Stimulated activated naive B cell treated with anti-CD40 and anti-IgM and Interleukin-4, amounts not matched to agents 10 μg/mL and 1 μg/mL and 100 μg/mL, for 72 hours (primary cell): ENCODE measurements at places on chromosomes 13 and 19.

DNA sequence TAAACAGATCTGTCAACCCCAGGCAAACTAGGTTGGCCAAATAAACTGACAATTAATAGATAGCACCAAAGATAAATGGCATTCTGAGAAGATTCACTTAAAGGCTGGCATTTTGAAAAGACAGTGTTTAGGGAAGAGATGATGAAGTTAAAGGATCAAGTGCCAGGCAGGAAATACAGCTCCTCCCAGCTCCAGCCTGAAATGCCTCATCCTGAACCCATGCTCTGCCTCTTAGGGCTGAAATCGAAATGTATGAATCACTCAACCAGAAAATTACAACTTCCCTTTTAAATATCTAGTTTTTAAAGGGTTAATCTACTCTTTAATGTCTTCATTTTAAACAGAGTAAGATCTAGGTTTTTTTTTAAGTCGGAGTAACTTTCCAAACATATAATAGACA, 171.2 kb upstream of the UBL3 start:
- DNase-seq = no peak
- peaks cover 8% of the 10 kb centered on the region for H3K27me3 ChIP-seq
- no peaks in the 10 kb centered on the region for H3K36me3 ChIP-seq
- H3K4me1 ChIP-seq = no peaks in the 10 kb centered on the region
- no peak overlapping the region for H3K4me3 ChIP-seq

- H3K4me1 ChIP-seq = peaks cover 88% of the 10 kb centered on the region
- H3K36me3 ChIP-seq = peaks cover 63% of the 10 kb centered on the region
- H3K4me3 ChIP-seq = peak overlapping the region; percentile 99
- H3K27me3 ChIP-seq = no peaks in the 10 kb centered on the region
- H3K27ac ChIP-seq = peak overlapping the region; percentile 99
- DNase-seq = peak; percentile 81
Observed at GRCh38 chr19:48965806-48966540, 864 bp downstream of the FTL start.

GRCh38 chr19:47215581-47215980, 15.4 kb downstream of the BBC3 start:
- H3K4me1 ChIP-seq = peaks cover 5% of the 10 kb centered on the region
- no peak overlapping the region for H3K27ac ChIP-seq
- H3K27me3 ChIP-seq = no peaks in the 10 kb centered on the region
- H3K36me3 ChIP-seq = peaks cover 4% of the 10 kb centered on the region
- H3K4me3 ChIP-seq = no peak overlapping the region

DNA sequence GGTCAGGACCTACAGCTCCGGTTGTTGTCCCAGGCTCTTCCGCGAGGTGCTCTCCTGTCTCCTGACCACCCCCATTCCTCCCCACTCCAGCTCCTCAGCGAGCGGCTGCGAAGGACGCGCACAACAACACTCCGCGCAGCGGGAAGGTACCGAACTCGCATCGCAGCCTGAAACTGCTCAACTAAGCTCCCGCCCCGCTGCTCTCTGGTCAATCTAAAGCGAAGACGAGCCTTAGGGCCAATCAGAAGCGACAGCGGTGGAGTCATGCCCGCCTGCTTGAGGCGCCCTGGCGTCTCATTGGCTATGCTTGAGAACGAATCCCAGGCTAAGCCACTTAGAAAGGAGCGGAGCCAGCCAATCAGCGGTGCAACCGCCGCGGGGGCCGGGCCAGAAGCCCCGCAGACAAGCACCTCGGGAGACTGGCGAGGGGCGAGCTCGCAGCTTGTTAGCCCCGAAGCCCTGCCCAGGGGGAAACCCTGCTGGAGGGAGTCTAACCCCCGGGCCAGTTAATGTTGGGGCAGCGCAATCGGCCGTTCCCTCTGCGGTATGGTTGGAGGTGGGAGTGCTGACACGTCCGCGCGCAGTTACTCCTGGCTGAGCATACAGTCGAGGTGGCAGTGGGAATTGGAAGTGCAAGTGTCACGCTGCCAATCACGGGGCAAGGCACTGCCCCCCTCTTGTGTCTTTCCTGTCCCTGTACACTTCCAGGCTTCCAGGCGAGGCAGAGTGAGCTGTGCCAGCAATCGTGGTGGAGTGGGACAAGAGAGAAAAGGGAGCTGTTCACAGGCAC, 1.9 kb upstream of the ZBTB32 start:
- peaks cover 3% of the 10 kb centered on the region for H3K36me3 ChIP-seq
- H3K4me3 ChIP-seq = peak overlapping the region; percentile 93
- peaks cover 8% of the 10 kb centered on the region for H3K4me1 ChIP-seq

DNA sequence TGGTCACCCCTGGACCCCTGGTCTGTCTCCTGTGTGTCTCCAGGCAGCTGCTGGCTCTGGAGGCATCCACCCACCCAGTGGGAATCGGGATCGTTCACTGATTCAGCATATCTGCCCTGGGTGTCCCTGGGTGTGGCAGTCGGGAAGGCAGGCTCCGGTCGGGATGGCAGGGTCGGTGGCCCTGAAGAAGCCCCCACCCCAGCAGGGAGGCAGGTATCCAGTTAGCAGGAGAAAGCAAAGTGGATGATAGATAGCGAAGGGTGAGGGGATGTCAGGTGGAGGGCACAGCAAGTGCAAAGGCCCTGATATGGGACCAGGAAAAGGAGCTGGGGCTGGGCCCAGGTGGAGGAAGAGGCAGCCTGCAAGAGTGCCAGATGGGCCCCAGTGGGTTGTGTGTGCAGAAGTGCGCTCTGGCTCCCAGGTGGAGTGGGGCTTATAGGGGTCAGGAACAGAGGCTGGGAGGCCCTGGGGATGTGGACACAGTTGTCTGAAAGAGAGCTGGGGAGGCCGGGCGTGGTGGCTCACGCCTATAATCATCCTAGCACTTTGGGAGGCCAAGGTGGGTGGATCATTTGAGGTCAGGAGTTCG, 2.3 kb downstream of the SSBP4 start:
- H3K27me3 ChIP-seq = peaks cover 22% of the 10 kb centered on the region
- H3K27ac ChIP-seq = no peak overlapping the region
- H3K36me3 ChIP-seq = no peaks in the 10 kb centered on the region
- peaks cover 56% of the 10 kb centered on the region for H3K4me1 ChIP-seq

DNA sequence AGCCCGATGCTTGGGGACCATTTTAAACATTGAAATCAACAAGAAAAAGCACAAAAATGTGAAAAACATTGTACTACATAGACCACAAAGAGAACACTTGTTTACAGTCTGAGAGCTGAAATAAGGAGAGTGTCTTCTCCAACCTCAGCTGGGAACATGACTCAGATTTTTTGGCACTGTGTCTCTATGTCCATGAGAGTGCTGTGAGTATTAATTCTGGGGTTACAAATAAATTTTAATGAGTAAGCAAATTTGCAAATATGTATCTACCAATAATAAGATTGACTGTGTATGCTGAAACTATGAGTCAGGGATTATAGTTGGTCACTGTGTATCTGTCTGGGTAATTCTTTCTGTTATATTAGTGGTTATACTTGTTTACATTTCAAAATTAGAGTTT, 174.0 kb downstream of the DCT start:
- H3K4me1 ChIP-seq = peaks cover 5% of the 10 kb centered on the region
- H3K27me3 ChIP-seq = no peaks in the 10 kb centered on the region
- no peaks in the 10 kb centered on the region for H3K36me3 ChIP-seq
- no peak overlapping the region for H3K4me3 ChIP-seq

DNA sequence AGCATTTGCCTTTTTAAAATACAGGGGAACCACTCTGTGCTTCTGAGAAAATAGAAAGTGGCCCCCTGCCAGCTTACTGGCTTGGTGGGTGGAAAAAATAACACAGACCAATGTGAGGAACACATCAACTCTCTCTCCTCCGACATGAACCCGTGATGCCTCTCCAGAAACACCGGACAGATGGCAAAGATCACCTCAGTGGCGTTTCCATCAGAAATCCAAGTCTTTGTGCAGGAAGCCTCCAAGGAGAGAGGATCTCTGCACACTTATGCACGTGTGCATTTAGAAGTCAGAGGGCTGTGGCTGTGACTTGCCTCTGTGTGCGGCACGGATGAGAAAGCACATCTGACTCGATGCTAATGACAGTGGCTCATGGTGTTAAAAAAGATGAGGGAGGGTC, 112.3 kb upstream of the KLF12 start:
- H3K27ac ChIP-seq = no peak overlapping the region
- peaks cover 28% of the 10 kb centered on the region for H3K27me3 ChIP-seq
- H3K36me3 ChIP-seq = no peaks in the 10 kb centered on the region
- no peaks in the 10 kb centered on the region for H3K4me1 ChIP-seq
- DNase-seq = no peak

GRCh38 chr19:17767559-17767958, 16.3 kb downstream of the FCHO1 start:
- H3K4me3 ChIP-seq = no peak overlapping the region
- no peaks in the 10 kb centered on the region for H3K27me3 ChIP-seq
- no peak overlapping the region for H3K27ac ChIP-seq
- peaks cover 18% of the 10 kb centered on the region for H3K4me1 ChIP-seq
- DNase-seq = no peak
- peaks cover 54% of the 10 kb centered on the region for H3K36me3 ChIP-seq

GRCh38 chr19:46296722-46297461, at the start of gene HIF3A:
TSS of gene HIF3A (plus strand) at chr19:46297042. CDS start at chr19:46297077, 35 bp downstream.
- H3K27ac ChIP-seq = no peak within 1 kb of the TSS
- H3K4me3 ChIP-seq = no peak within 1 kb of the TSS
- H3K36me3 ChIP-seq = no peaks in the 10 kb centered on the region
- peaks cover 45% of the 10 kb centered on the region for H3K27me3 ChIP-seq

GRCh38 chr19:48806518-48806817, 4.4 kb downstream of the BCAT2 start:
- H3K27me3 ChIP-seq = no peaks in the 10 kb centered on the region
- H3K4me1 ChIP-seq = peaks cover 27% of the 10 kb centered on the region
- no peak overlapping the region for H3K27ac ChIP-seq
- H3K36me3 ChIP-seq = peaks cover 13% of the 10 kb centered on the region

GRCh38 chr19:30880151-30880550, 469.1 kb downstream of the TSHZ3 start:
- no peaks in the 10 kb centered on the region for H3K36me3 ChIP-seq
- H3K27ac ChIP-seq = no peak overlapping the region
- H3K4me1 ChIP-seq = peaks cover 2% of the 10 kb centered on the region
- no peak overlapping the region for H3K4me3 ChIP-seq
- no peak for DNase-seq

DNA sequence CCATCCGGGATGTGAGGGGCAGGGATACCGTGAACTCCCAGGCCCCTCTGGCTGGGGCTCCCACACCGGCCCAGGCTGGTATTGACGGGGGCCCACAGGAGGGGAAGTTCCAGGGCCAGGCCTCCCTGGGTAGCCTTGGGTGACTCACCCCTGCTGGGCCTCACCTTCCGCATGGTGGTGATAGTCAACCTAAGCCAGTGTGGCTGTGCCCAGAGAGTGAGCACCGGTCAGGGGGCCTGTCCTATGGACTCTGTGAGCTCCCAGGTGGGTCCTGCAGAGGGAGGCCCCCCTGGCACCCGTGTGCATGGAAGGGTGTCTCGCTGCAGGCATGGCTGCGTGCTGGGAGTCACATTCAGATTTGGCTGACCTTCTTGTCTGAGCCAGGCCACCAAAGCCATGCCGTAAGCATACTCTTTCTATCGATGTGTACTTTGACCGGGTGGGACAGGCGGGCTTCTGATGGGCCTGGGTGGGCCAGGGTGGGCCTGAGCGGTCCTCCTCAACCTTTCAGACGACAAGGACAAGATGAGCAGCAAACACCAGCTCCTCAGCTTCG, 27.6 kb downstream of the DHX34 start:
- no peak overlapping the region for H3K4me3 ChIP-seq
- no peak for DNase-seq
- peaks cover 53% of the 10 kb centered on the region for H3K36me3 ChIP-seq
- H3K4me1 ChIP-seq = peaks cover 9% of the 10 kb centered on the region
- H3K27ac ChIP-seq = no peak overlapping the region
- no peaks in the 10 kb centered on the region for H3K27me3 ChIP-seq

- peaks cover 5% of the 10 kb centered on the region for H3K27me3 ChIP-seq
- DNase-seq = no peak
- H3K4me3 ChIP-seq = no peak overlapping the region
- no peaks in the 10 kb centered on the region for H3K4me1 ChIP-seq
- peaks cover 3% of the 10 kb centered on the region for H3K36me3 ChIP-seq
Observed at GRCh38 chr13:31191748-31192147, 8.0 kb upstream of the B3GLCT start.

- H3K27me3 ChIP-seq = no peaks in the 10 kb centered on the region
- no peaks in the 10 kb centered on the region for H3K4me1 ChIP-seq
- H3K4me3 ChIP-seq = no peak overlapping the region
- H3K36me3 ChIP-seq = no peaks in the 10 kb centered on the region
Observed at GRCh38 chr13:90618133-90618532, 729.4 kb upstream of the MIR17HG start.

DNA sequence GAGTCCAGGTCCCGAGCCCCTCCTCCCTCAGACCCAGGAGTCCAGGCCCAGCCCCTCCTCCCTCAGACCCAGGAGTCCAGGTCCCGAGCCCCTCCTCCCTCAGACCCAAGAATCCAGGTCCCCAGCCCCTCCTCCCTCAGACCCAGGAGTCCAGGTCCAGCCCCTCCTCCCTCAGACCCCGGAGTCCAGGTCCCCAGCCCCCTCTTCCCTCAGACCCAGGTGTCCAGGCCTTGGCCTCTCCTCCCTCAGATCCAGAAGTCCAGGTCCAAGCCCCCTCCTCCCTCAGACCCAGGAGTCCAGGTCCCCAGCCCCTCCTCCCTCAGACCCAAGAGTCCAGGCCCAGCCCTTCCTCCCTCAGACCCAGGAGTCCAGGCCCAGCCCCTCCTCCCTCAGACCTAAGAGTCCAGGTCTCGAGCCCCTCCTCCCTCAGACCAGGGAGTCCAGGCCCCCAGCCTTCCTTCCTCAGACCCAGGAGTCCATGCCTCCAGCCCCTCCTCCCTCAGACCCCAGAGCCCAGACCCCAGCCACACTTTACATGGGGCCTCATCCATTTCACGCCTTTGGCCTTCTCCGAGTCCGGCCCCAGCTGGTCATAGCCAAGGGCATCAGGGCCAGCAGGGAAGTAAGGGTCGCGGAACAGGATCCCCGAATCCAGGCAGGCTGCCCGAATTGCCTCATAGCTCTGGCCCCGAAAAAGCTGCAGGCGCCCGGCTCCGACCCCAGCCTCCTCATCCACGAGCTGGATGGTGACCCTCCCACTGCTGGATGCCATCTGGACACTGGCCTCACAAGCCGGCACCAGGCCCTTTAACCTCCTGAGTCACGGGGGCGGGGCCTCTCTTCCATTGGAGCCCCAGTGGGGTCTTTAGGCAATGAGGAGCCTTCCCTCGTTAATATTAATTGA, 628 bp downstream of the CAPN12 start:
- no peak overlapping the region for H3K4me3 ChIP-seq
- H3K27me3 ChIP-seq = no peaks in the 10 kb centered on the region
- H3K27ac ChIP-seq = no peak overlapping the region

DNA sequence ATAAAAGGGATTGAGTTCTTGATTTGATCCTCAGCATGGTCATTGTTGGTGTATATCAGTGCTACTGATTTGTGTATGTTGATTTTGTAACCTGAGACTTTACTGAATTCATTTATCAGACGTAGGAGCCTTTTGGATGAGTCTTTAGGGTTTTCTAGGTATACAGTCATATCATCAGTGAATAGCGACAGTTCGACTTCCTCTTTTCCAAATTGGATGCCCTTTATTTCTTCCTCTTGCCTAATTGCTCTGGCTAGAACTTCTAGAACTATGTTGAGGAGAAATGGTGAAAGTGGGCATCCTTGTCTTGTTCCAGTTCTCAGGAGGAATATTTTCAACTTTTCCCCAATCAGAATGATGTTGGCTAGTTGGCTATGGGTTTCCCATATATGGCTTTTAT, 27.0 kb downstream of the POMP start:
- no peak overlapping the region for H3K4me3 ChIP-seq
- DNase-seq = no peak
- H3K27ac ChIP-seq = no peak overlapping the region
- no peaks in the 10 kb centered on the region for H3K4me1 ChIP-seq
